ENCODE measurements at places on chromosomes 2 and 18.

GRCh38 chr2:64581777-64582539 lies 57.8 kb downstream of the AFTPH start:
- no peak for DNase-seq

DNA sequence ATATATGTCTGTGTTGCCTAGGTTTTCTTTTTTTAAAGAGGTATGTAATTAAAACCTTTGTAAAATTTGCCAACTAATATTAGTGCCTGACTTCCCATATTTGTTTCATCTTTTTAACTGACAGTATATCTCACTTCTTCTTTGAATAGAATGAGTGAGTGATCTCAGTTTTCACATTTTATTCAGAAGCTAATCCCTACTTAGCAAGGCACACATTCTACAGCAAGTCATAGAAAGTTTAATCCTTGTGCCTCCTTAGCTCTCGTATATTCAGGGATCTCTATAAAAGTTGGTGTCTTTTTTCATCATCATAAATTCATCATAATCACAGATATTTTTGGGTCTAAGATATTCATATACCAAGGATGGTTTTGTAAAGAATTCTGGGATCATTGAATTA lies 66.6 kb downstream of the RIF1 start:
- no peak for DNase-seq

GRCh38 chr2:234426616-234427015 lies 70.3 kb downstream of the ARL4C start:
- no peak for DNase-seq

DNA sequence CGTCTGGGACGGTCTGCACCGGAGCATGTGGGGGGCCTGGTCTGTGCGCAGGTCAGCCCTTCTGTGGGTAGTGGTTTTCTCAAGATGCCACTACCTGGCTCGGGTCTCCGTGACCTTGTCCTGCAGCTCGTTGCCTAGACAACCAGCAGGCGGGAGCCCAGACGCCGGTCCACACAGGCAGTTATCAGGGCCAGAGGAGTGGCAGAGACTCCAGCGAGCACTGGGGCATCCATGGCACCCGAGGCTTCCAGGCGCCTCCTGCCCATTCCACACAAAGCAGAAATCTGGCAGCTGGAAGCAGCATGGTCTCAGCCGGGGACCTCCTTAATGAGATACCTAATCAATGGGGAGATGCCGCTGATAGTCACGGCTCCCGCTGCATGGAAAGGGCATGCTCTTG lies 156.1 kb downstream of the FAM210A start:
- no peak for DNase-seq

- DNase-seq: no peak
These were observed 14.8 kb downstream of the SLC66A2 start for GRCh38 chr18:79936641-79937040.

DNA sequence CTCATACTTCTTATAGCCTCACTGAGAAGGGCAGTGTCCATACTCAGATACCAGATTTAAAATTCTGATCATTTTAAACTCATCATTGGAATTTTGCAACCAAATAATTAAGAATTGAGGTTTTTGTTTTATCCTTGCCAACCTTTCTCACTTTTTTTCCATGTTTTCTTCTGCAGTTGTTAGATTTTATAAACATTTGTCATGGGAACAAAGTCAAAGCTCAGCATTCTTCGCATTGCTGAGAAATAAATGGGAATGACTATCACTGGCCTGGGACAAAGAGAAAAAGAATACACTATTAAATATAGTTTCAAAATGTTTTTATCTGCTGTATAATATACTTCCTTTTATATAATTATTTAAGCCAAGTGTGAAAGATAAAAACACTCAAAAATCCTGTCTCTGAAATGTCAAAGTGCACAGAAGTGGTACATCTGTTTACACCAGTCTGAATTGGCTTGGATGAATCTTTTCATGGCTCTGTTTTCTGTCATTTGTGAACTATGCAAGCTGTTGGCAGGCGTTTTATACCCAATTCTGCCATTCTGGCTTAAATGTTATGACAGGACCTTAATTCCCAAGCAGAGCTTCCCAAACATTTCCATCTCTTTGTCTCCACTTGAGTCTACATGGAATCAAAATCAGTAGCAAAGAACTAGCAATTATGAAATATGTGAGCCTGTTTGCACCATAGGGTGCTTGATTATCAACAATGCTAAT lies 249.3 kb upstream of the SYT4 start:
- DNase-seq: no peak

GRCh38 chr18:26908906-26909305 lies 43.4 kb upstream of the AQP4 start:
- DNase-seq: no peak

- no peak for DNase-seq
These were observed 83.0 kb downstream of the UBR3 start for GRCh38 chr2:169910109-169910799.

DNA sequence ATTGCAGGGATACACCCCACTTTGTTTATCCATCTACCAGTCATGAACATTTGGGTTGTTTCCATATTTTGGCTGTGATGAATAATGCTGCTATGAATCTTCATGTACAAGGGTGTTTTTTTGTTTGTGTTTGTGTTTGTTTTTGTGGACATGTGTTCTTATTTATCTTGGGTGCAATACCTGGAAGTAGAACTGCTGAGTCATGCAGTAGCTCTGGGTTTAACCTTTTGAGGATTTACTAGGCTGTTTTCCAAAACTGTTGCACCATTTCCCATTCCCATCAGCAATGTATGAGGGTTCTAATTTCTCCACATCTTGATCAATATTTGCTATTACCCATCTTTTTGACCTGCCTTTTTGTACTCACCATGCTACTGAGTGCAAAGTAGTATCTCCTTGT lies 140.0 kb upstream of the CYP1B1 start:
- DNase-seq: no peak

DNA sequence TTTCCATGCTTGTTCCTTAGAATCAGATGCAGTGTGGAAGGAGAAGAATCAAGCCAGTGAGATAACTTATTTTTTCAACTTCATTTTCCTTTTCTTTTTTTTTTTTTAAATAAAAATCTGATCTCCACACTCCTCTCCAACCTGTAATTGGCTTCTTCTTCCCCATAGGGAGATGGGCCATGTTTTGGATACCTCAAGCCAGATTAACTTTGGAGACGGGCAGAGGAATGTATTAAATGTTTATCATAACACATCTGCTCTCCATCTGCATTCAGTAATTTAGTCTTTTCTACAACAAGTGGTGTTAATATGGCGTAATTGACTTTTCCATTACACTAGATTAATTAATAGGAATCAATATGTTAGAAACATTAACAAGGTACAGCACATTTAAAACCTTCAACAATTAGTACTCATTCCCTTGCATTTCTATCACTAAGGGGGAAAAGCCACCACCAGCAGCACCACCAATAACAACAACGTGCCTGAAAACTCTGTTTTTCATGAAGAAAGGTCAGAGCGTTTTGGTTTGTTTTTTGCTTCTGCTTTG lies 244.1 kb downstream of the MYCN start:
- no peak for DNase-seq

DNA sequence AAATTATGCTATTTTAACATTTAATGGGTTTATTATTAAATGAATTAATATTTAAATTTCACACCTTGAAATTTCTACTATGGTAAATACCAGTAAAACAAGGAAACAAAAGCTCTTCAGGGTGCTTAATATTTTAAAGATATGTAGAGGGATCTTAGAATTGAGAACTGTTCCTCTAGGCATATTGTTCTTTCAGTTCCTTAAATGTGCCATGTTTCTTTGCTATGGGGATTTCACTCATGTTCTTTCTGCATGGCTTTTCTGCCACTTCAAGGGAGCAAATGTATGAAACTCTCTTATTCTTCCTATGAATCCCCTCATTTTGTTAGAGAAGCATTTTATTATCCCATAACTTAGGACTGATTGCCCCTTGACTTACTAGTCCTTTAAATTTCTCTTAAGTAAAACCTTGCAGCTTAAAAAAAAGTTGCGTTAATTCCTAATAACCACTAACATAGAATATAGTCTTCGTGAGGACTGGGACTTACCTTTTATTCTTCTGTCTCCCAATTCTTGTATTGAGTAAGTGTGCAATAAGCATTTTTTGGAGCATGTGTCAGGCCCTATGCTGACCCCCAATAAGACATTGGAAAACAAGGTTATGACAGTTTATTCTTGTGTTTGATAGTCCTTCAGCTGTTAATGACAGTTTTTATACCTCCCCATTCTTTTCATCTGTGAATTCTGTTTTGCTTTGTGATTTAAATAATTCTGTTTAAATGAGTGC lies 95.7 kb downstream of the BIRC6 start:
- no peak for DNase-seq

GRCh38 chr2:109216332-109216731 lies 87.3 kb downstream of the SH3RF3 start:
- DNase-seq: no peak

- no peak for DNase-seq
These were observed 110.2 kb downstream of the FIGN start for GRCh38 chr2:163625632-163626031.

Data from activated CD4-positive, alpha-beta T cell treated with anti-CD3 and anti-CD28 coated beads, Interleukin-2, amount 50 U/mL, for 4 hours (primary cell).